ENCODE measurements at places on chromosomes 4 and X. TPM values are rescaled to one million over a fixed set of nuclear protein-coding genes. Genes with fewer than 3 reads are reported as not detected.
A peak's percentile ranks its signal among the peaks of the same experiment; 100 is the strongest.

DNA sequence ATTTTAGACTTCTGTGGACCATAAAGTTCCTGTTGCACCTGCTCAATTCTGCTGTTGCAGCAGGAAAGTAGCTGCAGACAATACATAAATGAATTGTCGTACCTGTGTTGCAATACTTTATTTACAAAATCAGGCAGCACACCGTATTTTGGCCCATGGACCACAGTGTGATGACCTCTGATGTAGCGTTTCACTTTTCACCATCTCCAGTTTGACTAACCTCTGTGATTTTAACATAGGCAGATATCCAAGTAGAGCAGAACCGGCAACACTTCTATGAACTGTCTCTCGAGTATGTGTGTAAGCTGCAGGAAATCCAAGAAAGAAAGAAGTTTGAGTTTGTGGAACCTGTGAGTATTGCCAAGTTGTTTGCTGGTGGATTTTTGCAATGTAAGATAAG is 132.7 kb downstream of the ARHGAP10 start:
- H3K27me3 ChIP-seq: no peaks in the 10 kb centered on the region
- H3K4me1 ChIP-seq: peaks cover 42% of the 10 kb centered on the region
- DNase-seq: no peak
- H3K36me3 ChIP-seq: no peaks in the 10 kb centered on the region

DNA sequence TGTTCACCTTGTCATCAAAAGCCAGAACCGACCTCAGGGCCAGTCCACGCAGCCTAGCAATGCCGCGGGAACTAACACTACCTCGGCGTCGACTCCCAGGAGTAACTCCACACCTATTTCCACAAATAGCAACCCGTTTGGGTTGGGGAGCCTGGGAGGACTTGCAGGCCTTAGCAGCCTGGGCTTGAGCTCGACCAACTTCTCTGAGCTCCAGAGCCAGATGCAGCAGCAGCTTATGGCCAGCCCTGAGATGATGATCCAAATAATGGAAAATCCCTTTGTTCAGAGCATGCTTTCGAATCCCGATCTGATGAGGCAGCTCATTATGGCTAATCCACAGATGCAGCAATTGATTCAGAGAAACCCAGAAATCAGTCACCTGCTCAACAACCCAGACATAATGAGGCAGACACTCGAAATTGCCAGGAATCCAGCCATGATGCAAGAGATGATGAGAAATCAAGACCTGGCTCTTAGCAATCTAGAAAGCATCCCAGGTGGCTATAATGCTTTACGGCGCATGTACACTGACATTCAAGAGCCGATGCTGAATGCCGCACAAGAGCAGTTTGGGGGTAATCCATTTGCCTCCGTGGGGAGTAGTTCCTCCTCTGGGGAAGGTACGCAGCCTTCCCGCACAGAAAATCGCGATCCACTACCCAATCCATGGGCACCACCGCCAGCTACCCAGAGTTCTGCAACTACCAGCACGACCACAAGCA is 898 bp downstream of the UBQLN2 start:
- peak overlapping the region; percentile 80 for H3K4me3 ChIP-seq
- H3K36me3 ChIP-seq: no peaks in the 10 kb centered on the region
- no peaks in the 10 kb centered on the region for H3K4me1 ChIP-seq

GRCh38 chr4:37769391-37769989 is 57.0 kb upstream of the PGM2 start:
- no peaks in the 10 kb centered on the region for H3K36me3 ChIP-seq
- H3K27ac ChIP-seq: no peak overlapping the region
- no peaks in the 10 kb centered on the region for H3K4me1 ChIP-seq
- H3K4me3 ChIP-seq: no peak overlapping the region
- DNase-seq: no peak

- no peaks in the 10 kb centered on the region for H3K27me3 ChIP-seq
- no peaks in the 10 kb centered on the region for H3K4me1 ChIP-seq
- H3K27ac ChIP-seq: no peak overlapping the region
Measured at GRCh38 chr4:124415146-124415545, 297.4 kb downstream of the ANKRD50 start.

DNA sequence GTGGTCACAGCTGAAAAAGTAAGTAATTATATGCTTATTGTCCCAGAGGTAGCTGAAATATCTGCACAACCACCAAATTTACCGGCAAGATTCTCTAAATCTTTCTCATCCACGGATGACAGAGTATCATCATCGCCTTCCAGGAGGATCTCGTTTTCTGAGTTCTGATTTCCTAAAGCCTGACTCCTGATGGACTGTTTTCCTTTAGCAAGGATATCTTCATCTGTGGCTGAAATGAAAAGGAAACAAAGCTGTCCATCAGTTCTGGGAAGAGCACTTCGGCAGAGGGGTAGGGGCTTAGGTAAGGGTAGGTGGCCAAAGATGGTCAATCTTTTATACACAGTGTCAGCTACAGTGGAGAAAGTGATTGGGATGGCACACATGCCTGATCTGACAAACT is 8.7 kb downstream of the MAB21L2 start:
- H3K27ac ChIP-seq: no peak overlapping the region
- H3K36me3 ChIP-seq: no peaks in the 10 kb centered on the region
- no peak overlapping the region for H3K4me3 ChIP-seq
- no peaks in the 10 kb centered on the region for H3K27me3 ChIP-seq
- no peaks in the 10 kb centered on the region for H3K4me1 ChIP-seq

- no peak overlapping the region for H3K4me3 ChIP-seq
- peak; percentile 25 for DNase-seq
- no peaks in the 10 kb centered on the region for H3K27me3 ChIP-seq
Measured at GRCh38 chr4:5972571-5972970, 45.7 kb downstream of the C4orf50 start.

DNA sequence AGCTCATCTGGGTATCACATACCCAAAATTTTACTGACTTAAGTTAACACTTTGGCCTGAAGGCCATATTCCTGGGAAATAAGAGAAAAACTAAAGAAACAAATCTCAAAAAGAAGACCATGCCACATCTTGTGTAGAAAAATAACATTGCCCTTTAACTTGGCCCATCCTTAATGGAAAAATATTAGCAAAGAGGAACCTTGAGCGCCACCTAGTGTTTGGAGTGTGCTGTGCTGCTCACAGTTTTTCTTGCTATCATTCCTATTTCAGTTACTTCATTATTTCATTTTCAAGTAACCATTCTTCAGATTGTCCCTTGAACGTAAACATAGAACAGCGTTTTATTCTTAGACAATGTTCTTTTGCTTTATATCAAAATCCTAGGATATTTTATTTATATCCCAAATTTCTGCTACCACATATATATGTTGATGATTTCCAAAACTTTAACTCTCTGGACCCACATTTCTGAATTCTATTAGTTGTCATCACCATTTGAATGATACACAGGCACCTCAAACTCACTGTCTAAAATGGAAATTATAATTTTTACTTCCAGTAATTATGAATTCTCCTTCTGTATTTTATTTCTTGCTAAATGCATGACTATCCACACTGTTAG is 999.0 kb upstream of the ADGRL3 start:
- no peaks in the 10 kb centered on the region for H3K36me3 ChIP-seq
- peak; percentile 73 for DNase-seq
- no peaks in the 10 kb centered on the region for H3K4me1 ChIP-seq
- H3K27ac ChIP-seq: no peak overlapping the region

- no peaks in the 10 kb centered on the region for H3K36me3 ChIP-seq
- H3K27ac ChIP-seq: no peak overlapping the region
- no peaks in the 10 kb centered on the region for H3K27me3 ChIP-seq
Measured at GRCh38 chrX:151753313-151754046, 18.9 kb downstream of the CNGA2 start.

DNA sequence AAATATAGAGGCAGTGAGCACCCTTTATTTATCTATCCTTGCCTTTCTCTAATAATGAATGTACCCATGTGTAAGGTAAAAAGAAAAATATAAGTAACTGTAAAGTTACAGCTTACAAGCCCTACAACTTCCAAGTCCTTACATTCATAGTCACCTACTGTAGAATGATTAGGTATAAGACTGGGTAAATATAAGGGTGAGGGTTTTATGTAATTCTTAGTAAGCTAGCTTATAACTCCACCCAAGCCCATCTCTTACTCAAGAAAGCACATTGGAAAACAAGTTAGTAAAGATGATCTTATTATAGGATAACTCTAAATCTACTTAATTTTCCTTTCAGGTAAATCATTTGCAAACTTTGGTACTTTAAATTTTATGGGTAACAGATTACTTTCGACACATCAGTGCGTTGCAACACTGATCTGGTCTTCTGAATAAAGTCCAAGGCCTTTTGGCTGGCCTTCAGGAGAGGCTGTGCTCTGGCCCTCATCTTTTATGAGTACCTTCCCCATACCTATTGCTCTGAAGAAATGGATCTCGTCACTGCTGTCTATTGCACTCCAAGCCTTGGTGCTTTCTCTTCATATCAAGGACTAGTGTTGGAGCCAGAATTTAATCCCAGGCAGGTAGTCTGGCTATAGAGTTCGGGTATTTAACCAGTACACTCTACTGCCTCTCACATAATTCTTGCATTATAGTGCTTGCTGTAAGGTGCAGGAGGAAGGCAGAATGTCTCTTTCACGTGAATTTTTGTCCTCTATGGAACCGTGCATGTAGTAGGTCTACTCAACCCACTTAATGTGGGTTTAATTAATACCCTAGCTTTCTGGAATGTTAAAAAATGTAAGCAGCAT is 443.6 kb upstream of the AR start:
- peaks cover 3% of the 10 kb centered on the region for H3K4me1 ChIP-seq
- DNase-seq: no peak
- H3K27ac ChIP-seq: no peak overlapping the region
- H3K27me3 ChIP-seq: no peaks in the 10 kb centered on the region

C4orf36 gene
- total RNA-seq: 5.9 TPM

Data from testis (tissue), 5 donors.